Dermis blood vessel endothelial cell (primary cell): ENCODE measurements at places on chromosomes 7 and 10.

DNA sequence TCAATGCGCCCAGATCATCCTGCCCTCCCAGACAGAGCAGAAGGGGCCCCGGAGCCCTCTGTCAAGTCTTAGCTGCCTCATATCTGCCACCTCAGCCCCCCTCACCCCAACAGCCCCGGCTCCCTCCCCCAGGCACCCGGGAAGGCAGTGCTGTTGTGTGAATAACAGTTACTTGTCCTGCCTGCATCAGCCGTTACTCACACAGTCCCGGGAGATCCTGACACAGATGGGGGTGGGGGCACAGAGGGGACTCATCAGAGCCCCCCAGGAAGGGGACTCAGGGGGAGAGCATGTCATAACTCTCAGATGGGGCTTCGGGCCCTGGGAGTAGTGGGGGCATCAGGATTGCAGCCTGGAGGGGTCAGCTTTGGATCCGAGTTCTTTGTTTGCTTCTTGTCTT is 12.4 kb upstream of the SERPINE1 start:
- no peak for DNase-seq

DNA sequence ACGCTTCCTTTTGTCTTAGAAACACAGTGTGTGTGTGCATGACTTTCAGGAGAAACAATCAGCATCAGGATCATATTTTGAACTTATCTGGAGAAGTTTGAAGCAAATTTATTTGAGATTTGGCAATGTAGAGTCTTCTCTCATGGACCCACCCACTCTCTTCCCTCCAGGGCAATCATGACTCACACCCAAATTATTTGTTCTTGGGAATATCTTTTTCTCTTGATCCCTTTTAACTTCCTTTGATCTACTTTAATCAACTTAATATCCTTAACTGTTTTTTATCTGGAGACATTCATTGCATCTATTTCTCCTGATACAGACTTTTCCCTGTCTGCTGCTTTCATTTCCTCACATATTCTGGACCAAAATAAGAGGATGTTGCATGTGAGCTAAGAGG is 1174.3 kb downstream of the GATA3 start:
- DNase-seq: no peak

- DNase-seq: no peak
These were observed 1.6 kb downstream of the BICC1 start for GRCh38 chr10:58514111-58514770.

DNA sequence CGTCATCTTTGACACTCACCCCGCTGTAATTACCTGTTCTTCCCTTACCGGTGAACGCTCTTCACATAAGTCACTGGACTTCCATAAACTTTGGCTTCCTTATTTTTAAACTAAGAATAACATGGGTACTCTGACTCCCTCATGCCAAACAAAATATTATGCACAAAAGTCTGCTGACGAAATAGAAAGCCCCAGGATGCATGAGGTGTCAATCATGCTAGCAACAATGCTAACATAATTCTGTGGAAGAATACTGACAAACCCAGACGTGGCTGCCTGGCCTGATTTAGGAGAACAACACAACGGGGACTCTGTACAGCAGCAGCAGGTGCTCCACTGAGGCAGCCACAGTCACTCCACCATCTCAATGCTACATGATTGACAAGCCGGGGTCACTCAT is 137.5 kb downstream of the CCDC71L start:
- peak; percentile 80 for DNase-seq

- DNase-seq: no peak
These were observed 43.1 kb upstream of the EMX2 start for GRCh38 chr10:117499248-117500105.

DNA sequence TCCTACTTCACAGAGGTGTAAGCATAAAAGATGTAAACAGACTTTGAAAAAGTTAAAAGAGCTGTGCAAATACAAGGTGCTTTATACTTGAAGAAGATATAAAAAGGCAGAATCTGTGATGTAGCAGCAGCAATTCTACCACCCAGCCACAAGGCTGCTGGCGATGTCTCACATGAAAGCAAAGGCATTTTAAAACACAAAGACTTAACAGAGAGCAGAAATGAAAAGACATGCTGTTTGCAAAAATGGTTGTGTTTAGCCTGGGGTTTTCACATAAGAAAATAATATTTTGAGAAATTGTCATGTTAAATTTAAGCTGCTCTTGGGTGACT is 85.5 kb upstream of the ZNF800 start:
- no peak for DNase-seq

- no peak for DNase-seq
These were observed 103.7 kb upstream of the LRRN3 start for GRCh38 chr7:110987127-110987693.

GRCh38 chr7:55502858-55503440 is 69.4 kb downstream of the VOPP1 start:
- no peak for DNase-seq

DNA sequence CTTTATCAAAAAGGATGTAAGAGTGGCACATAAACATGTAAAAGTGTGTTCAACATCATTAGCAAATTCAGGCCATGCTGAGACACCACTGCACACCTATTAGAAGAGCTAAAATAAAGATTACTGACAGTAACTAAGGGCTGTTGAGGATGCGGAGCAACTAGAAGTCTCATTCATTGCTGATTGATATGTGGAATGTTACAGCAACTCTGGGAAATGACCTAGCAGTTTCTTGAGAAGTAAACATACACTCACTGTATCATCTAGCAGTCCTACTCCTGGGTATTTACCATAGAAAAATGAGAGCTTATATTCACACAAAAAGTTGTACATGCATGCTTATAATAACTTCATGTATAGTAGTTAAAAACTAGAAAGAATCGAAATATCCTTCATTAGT is 77.3 kb downstream of the CCSER2 start:
- DNase-seq: no peak

GRCh38 chr10:79393924-79394610 is 46.8 kb downstream of the PPIF start:
- no peak for DNase-seq

- DNase-seq: no peak
These were observed 16.7 kb upstream of the SUN1 start for GRCh38 chr7:815284-816216.

DNA sequence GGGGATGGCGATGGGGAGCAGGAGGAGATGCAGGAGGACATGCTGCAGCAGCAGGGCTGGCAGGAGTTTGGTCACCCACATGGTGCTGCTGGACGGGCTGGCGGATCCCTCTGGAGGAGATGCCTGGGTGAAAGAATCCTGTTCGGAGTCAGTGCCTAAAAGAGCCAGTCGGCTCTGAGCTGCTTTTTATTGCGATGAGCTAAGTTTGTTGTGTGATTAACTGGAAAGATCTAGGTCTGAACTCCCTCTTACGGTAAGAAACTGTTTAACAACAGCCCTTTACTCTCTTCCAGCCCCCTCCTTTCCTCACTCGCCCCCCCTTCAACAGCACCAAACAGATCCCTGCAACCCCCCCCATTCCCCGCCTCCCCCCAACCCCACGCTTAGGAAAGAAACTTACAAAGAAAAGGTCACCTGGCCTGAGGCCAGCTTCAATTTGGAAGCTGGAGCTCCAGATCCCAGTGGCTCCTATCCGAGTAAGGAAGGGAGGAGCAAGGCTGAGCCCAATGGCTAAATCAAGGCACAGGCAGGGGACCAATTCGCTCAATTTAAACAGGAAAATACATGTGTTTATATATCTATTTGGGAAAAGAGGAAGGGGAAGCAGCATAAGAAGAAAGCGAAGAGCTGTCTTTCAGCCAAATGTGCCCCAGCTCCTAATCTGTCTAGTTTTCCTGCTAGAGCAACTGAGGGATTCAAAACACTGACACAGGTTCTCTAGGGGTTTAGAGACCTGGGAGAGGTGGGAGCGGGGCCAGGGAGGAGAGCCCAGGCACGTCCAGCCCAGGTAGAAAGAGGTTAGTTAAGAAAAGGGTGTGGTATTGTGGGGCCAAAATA is at the start of gene HGF:
TSS of gene HGF (minus strand) at position 157 of the 837 bp plus-strand sequence. CDS start at position 81, 76 bp downstream.
- peak; percentile 74 for DNase-seq

- no peak for DNase-seq
These were observed 158.4 kb upstream of the SH2B2 start for GRCh38 chr7:102128303-102128702.

- peak; percentile 60 for DNase-seq
These were observed 52.0 kb downstream of the GRB10 start for GRCh38 chr7:50730446-50731400.

DNA sequence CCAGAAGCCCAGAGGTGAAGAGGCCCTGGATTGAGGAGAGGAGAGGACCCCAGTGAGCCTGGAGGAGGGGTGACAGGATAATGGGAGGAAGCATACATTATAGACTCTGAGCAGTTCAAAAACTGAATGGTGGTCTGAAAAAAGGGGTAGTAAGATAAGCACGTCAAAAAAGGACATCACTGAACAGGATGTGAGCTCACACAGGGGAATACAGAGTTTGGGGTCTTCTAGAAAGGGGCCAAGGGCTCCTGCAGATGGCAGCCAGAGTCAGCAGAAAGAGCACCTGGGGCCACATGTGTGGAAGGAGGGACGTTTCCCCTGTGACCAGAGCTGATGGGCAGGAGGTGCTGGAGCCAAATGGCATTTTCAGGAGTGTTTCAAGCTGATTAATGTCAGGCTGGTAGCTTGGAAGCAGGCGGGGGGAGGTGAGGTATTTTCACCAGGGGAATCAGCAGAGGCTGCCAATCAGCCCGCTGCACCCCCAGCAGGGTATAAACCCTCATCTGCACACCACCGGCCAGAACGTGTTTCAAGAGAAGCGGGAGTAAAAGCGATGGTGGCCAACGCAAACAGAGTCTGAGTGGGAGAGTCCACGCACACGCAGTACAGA is 85.8 kb downstream of the TNS3 start:
- no peak for DNase-seq

- peak; percentile 87 for DNase-seq
These were observed 21.0 kb upstream of the GNA12 start for GRCh38 chr7:2864999-2865670.

DNA sequence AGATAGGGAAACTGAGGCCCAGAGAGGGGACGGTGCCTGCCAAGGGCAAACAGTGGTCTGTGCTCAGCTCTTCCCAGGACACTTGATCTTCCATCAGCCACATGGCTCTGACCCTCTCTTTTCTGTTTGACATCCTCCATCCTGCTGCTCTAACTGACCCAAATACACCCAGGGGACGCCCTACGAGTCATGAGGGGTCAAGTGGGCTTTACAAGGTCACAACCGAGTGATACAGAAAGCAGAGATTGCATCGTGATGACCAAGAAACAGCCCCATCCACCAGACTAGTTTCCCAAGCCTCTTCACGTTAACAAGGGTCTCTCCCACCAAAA is 131.2 kb upstream of the UNC5B start:
- no peak for DNase-seq

DNA sequence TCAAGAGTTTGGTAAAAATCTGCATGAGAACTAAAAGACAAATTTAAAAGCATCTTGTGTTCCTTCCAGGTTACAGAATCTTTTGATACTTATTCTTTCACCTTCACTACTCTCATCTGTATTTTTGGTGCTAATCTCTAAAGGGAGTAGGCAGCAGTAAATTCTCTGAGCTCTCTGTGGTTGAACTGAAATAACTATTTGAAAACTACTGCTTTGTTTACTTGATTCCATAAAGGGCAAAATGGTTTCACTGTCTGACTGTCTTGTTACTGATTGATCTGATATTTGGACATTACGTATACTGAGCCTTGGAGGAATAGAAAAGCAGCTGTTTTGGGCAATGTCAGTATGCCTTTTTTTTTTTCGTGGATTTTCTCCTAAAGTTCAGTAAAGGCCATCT is 103.3 kb downstream of the CHRM2 start:
- no peak for DNase-seq

GRCh38 chr7:86900886-86901285 is 158.6 kb downstream of the ELAPOR2 start:
- DNase-seq: no peak

DNA sequence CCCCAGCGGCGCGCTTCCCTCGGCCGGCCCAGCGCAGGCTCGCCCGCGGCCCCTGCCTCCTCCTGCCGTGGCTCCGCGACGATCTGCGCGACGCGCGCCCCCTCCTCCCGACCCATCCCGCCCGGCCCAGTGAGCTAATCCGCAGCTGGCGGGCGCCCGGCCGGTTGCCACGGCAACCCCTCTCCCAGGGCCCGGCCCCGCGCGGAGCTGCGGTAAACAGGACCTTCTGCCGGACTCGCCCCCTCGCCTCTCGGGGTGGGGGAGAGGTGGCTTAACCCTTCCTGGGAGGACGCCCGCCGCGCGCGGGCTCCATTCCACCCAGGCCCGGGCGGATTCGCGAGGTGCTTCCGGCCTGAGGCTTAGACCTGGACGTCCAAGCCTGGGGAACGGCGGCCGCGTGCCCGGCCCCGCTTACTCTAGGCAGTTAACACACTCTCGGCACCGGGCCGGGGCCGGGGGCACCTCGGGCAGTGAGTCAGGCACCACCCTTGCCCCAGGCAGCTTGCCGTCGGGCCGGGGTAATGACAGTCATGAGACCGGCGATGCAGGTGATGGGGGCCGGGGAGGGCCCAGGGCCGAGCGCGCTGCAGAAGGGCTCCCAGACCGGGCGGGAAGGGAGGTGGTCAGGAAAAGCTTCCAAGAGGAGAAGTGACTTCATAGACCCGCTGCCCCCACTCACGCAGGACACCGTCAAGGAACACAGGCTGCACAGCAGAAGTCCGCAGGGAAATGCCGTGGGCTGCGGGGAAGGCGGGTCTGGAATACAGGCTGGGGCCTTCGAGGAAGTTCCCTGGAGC is at the start of gene DENND2A:
TSS of gene DENND2A (minus strand) at position 87 of the 797 bp plus-strand sequence. CDS start 38,416 bp downstream, outside the sequence.
- DNase-seq: no peak

GRCh38 chr10:122163174-122164022 is 107.7 kb upstream of the BTBD16 start:
- DNase-seq: peak; percentile 61

DNA sequence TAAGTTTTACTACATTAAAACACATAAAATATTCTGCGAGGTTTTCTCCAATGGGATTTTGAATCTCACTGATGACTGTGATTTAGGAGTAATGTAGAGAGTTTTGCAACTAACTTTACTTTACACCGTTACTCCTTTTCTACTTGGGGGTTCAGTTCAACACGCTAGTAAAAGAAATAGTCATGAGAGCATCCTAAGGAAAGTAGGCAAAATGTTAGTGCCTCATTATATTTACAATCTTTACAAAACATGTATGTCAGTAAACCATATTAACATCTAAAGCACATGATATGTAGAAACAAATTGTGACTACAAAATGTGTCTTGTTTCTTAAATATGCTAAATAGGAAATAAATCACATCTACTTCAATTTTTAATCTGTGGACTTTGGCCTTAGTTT is 6.0 kb downstream of the MEOX2 start:
- peak; percentile 41 for DNase-seq

DNA sequence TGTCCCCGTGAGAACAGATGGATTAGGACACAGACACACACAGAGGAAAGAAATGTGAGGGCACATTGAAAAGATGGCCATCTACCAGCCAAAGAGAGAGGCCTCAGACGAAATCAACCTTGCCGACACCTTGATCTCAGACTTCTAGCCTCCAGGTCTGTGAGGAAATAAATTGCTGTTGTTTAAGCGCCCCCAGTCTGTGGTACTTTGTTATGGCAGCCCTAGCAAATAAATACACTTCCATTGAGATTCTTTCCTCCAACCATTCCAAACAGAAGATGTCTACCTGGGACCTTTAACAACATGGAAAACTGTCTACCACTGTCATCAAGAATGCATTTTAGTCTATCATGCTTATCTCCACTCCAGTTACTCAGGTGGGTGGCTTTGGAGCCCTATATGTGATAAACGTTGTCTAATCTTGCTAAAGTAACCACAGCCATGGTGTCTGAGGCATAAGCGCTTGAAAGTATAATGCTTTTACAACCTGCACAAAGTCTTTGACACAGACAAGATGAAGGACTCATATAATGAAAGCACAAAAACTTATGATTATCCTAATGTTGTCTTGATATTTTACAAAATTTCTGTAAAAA is 244.3 kb downstream of the MTERF1 start:
- DNase-seq: peak; percentile 75

GRCh38 chr10:77602913-77603533 is 34.6 kb downstream of the KCNMA1 start:
- DNase-seq: no peak
